Stimulated activated CD8-positive, alpha-beta memory T cell treated with anti-CD3 and anti-CD28 coated beads, Interleukin-4, amount 100 ng/mL, for 1 hour (primary cell): ENCODE measurements at places on chromosomes 2 and 18.

DNA sequence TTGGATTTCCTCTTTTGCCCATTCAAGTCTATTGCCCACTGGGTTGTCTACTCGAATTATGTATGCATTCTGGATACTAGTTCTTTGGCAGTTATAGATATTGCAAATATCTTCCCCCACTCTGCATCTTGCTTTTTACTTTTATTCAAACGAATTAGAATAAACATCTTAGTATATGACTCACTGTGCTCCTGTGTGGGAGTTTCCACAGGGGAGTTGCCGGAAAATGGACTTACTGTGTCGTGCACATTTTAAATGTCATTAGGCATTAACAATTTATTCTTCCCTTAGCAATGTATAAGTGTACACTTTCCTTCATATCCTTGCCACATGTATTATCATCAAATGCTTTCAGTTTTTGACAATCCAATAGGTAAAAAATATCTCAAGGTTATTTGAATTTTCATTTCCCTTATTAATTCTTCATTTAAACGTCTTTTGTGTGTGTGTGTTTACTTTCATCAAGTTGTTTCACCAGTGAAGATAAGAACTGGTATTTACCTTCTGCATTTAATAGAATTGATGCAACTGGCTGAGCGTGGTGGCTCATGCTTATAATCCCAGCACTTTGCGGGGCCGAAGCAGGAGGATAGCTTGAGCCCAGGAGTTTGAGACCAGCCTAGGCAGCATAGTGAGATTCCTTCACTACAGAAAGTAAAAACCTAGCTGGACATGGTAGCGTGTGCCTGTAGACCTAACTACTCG is 4.6 kb upstream of the UGT1A5 start:
- no peak for DNase-seq

GRCh38 chr2:139631966-139632365 is 851.8 kb upstream of the NXPH2 start:
- DNase-seq: no peak

DNA sequence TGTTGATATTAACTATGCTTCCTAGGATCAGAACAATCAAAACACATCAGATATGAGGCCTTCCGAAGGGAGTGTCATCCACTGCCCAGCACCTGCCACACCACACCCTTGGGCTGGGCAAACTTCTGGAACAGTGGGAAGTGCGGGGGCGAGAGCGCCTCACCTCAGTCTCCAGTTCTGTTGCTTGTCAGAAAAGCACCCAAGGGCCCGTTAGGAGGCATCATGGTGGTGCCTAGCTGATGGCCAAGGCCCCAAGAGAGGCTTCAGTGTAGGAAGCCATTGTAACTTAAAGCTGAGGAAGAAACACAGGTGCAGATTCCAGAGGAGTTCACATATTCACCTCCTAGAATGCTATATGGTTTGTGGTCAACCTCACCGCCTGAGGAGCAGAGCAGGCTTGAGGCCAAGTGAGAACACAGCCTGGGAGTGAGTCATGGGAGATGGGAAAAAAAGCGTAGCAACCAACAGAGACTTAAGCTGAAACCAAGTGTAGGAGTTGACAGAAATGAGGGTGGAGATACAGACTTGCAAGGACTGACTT is 85.1 kb upstream of the ATL2 start:
- DNase-seq: no peak

DNA sequence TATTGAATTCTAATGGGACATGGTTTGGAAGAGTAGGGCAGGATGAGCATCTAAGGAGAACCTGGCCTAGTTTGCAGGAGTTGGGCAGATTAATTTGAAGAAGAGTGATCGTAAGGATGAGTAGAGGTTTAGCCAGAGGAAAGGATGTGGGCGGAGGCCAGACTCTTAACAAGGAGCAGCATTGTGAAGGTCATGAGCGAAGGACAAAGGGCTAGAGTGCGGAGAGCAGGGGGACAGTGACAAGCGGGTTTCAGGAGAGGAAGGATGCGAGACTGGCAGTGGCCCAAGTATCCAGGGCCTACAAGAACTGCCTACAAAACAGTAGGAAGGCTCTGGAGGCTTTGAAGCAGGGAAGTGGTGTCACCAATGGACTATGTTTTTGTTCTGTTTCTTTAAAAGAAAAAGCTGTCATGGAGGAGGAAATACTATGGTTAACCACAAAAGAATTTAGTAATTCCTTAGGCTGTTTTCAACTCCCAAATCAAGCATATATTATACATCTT is 20.1 kb downstream of the SLC66A3 start:
- DNase-seq: no peak

DNA sequence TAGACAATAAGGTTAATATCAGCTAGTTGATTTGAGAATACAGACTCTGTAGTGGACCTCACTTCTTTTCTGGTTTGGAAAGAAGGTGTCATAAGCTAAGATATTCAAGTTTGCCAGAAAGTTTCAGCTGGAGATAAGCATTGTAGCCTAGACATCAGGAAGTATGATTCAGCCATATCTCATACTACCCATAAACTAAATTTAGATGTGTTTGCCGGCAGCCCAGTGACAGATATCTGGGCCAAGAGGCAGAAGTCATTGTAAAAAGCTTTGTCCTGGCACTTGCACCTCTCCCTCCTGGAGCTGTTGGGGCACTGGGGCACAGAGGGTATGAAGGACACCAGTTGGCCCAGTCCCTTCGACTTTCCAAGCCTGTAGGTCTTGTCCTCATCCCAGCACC is 128.0 kb downstream of the EPHA4 start:
- no peak for DNase-seq

DNA sequence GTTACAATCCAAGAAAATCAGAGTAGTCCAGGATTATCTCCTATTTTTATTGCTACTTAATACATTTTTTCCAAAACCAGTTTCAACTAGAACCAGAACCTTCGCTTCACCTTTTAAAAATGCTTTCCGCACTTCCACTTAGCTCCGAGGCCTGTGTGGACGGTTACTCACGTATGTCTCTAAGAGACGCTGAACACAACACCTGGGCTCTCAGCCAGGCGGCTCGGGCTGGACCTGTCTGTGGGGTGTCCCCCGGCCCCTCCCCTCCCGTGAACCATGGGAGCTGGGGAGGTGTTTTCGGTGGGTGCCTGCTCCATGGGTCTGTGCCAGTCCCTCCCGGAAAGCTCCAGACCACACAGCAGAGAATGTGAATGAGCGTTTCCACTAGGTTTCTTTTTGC is 223.8 kb downstream of the GLI2 start:
- no peak for DNase-seq

DNA sequence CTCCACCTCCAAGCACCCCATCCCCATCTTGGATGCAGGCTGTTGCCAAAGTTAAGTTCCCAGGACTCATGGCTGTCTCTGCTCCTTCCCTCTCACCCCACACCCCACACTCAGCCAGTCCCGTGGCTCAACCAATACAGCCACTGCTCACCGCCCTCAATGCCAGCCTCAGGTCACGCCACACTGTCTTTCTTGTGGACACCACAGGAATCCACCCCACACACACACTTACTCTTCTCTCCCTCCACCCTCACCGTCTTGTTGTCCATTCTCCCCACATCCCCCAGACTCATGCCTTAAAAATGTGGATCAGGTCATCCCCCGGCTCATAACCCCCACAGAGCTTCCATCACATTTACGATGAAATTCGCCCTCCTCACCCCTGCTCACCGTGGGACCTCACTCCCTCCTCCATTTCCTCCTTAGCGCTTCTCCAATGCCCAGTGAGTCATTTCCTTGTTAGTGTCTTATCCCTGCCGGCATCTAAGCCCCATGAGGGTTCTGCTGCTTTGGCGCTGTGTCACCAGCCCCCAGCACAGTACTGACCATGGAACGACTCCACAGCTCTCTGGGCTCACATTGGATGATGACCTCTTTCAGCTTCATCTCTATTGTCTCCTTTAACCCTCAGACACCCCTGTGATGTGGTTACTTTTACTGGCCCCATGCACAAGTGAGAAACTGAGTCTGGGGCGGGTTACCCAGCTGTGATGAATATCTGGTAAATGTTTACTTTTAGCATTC is 13.8 kb downstream of the MLPH start:
- no peak for DNase-seq

GRCh38 chr2:219689676-219690628 is 62.5 kb downstream of the SLC4A3 start:
- DNase-seq: no peak

DNA sequence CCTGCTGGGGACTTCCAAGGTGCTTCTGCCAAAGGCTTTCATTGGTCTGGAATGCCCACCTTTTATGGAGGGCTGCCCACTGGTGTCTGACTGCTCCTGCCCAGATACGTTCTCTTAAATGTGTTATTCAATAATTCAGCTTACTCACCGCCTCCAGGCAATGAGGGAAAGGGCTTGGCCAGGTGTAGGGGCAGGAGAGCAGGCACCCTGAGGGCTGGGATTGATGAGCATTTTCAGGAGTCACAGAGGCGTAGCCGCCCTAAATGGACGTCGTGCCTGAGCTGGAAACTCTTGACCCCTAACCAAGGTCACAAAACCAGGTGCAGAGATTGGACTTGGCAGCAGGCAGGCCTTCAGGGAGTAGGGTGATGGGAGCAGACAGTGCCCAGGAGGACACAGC is 26.8 kb downstream of the MAL start:
- no peak for DNase-seq

GRCh38 chr2:83388804-83389203 is 1070.3 kb downstream of the SUCLG1 start:
- DNase-seq: no peak

DNA sequence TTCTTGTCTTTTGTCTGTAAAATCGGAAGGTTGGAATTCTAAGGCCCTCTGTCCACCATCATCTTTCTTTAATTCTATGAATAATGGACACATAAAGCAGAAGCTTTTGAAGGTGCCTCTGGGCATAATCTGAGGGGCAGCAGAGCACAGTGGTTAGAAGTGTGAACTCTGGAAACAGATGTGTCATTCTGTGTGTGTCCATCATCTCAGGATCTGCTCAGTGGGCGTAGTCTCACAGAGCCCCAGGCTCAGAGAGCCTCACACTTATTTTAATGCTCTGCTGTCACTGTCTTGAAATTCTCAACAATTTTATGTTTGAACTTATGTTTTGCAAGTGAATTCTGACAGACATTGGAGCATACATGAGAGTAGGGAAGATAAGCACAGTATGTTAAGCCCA is 31.0 kb upstream of the CCDC93 start:
- no peak for DNase-seq

- no peak for DNase-seq
Observed at GRCh38 chr2:44009136-44009735, 13.4 kb upstream of the LRPPRC start.

- no peak for DNase-seq
Observed at GRCh38 chr2:121771976-121772742, 16.7 kb downstream of the TSN start.

DNA sequence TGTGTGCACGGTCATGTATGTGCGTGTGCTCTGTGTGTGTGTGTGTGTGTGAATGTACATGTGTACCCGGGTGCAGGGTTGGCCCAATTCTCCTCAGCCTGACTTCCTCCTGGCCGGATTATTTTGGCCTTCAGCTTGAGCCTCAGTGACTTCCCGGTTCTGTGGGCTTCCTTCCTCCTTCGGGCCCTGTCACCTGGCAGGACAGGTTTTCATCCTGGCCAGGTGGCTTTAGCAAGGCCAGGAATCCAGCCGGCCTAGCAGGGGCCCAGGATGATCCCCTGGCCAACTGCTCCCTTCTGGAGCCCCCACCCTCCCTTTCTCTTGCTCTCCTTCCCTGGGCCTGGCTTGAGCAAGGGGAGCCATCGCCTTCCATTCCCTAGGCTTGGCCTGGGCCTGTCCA is 140.5 kb downstream of the INHBB start:
- DNase-seq: no peak
